ENCODE measurements at places on chromosomes 13 and 19.

DNA sequence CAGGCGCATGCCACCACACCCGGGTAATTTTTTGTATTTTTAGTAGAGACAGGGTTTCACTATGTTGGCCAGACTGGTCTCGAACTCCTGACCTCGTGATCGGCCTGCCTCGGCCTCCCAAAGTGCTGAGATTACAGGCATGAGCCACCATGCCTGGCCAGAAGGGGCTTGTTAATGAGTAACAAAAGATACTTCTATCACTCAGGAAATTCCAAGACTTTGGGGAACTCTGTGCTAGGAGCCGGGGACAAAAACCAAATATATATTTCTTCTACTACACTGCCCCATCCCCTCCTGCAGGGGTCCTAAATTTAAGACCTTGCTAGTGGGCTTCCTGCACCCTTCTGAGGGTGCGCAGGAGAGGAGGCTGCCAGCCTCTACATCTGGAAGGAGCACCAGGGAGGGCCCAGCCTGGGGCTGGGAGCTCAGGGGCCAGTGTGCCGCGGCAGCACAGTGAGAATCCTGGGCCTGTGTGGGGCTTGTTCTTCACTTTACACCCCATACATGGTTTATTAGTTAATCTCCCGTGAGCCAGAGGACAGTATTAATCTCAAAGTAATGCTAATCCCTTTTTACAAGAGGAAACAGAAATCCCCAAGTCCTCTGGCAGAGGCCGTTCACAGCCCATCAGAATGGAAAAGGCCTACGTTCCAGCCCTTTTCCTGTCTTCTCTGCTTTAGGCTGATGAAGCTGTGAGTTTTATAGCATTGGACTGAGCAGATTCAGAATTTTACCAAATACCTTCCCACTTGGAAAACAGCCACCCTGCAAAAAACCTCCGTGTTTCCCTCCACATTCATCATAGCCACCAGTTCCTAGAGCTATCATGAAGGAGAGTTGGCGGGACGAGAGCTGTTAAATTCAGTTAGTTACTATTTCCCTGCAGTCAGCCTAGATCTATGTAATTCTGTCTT is 44.4 kb upstream of the NPAS1 start:
- DNase-seq, result no peak

- no peak for DNase-seq
Measured at GRCh38 chr13:110758195-110758805, 44.8 kb downstream of the ING1 start.

- no peak for DNase-seq
Measured at GRCh38 chr19:35055715-35056179, 14.2 kb downstream of the HPN start.

GRCh38 chr13:107650081-107650701 is 565.1 kb downstream of the LIG4 start:
- DNase-seq, result no peak

DNA sequence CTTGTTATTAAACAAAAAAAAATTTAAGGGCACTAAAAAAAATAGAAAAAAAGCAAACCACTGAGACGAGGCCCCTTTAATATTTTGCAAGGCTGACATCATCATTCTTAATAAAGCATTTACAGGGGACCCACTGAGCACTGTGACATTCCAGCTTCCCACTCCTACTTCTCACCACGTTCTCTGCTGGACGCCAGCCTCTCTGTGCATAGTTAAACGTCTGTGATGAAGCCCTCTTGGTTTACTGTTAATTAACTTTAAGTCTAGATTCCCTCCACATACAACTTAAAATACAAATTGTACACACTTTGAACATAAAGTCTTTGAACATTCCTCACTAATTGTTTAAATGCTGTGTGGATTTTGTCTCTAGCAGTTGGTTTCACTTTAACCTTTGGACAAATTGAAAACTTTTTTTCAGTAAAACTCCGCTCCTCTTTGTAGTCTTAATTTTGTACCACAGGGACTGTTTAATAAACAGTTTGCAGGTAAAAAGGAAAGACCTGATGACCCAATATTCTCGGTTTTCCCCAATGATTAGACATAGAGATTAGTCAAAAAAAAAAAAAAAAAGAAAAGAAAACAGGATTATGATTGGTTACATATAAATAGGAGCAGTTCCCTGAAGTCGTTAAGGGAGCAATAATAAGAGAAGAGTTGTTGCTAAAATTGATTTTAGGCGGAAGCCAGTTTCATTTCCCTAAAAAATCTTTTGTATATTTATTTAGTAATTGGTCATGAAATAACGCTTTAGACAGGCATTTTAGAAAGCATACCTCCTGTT is 219.8 kb downstream of the MZT1 start:
- no peak for DNase-seq

DNA sequence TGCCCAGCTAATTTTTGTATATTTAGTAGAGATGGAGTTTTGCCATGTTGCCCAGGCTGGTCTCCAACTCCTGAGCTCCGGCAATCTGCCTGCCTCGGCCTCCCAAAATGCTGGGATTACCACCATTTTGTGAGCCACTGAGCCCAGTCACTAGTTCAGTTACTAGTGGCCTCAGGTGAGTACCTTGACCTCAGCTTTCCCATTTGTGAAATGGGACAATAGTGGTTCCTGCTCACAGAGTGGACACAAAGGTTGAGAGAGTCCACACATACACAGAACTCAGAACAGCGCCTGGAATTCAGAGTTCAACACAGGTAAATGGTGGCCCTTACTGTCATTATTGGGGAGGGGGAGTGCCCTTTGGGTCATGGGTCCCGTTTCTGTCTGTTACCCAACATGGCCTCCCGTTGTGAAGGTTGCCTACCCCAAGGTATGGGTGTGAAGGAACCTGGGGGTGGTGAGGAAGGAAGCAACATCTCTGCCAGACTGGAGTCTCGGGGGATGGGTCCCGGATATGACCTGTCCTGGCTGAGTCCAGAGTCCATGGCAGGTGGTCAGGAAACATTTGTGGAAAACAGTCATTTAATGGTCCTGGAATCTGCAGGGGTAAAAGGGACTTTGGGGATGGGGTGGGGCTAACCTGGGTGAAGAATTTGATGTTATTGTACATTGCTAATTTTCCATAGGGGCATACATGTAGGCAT is 11.7 kb upstream of the IRGC start:
- DNase-seq, result no peak

DNA sequence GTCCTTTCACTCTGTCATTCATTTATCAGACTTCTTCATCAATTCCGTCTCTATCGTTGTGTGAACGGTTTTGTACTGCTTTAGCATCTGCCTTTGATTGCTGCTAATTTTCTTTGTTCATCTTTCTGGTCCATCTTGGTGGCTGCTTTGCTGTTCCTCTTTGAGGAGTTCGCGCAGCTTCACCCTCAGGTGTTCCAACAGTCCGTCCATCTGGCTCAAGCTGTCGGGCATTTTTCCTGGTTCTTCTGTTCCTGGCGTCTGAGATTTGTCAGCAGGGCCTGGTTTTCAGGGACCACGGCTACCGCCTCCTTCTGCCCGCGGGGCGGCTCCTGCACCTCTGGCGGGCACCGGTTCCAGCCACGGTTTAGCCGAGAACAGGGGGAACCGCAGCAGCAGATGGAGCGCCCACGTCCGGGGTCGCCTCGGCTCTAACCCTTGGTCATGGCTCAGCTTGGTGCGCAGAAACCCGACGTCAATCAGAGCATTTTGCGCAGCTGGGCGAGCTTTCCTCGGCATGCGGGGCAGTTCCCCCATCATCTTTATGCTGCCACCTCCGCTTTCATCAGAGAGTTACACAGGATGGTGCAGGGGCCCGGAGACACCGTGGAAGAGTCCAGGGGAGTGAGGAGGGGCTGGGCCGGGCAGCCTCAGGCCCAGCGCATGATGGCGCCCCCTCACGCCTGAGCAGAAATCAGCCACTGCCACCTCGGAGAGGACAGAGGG is 89.5 kb downstream of the ZNF100 start:
- DNase-seq, result no peak

- DNase-seq, result no peak
Measured at GRCh38 chr19:2618611-2619010, 83.9 kb downstream of the GNG7 start.

DNA sequence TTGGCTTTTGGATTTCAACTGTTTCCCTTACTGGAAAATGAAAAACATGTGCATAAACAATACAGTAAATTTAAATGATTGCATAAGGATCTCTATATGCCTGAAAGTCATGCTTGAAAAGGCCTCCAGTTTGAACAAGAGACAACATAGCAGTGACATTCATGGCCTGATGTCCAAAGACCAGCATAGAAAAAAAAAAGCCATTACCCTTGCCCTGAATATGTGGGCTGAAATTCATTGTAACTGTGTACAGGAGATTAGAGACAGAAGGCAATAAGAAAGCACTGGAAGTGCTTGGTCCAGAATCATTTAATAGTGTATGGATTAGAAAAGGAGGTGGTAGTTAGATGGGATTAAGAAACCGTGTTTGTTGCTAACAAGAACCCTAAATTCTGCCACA is 15.4 kb downstream of the MIR17HG start:
- no peak for DNase-seq

- no peak for DNase-seq
Measured at GRCh38 chr19:30810726-30811125, 438.5 kb downstream of the ZNF536 start.

GRCh38 chr13:111973605-111974340 is 93.2 kb upstream of the SOX1 start:
- no peak for DNase-seq

- no peak for DNase-seq
Measured at GRCh38 chr19:33740811-33741396, 55.8 kb upstream of the KCTD15 start.

DNA sequence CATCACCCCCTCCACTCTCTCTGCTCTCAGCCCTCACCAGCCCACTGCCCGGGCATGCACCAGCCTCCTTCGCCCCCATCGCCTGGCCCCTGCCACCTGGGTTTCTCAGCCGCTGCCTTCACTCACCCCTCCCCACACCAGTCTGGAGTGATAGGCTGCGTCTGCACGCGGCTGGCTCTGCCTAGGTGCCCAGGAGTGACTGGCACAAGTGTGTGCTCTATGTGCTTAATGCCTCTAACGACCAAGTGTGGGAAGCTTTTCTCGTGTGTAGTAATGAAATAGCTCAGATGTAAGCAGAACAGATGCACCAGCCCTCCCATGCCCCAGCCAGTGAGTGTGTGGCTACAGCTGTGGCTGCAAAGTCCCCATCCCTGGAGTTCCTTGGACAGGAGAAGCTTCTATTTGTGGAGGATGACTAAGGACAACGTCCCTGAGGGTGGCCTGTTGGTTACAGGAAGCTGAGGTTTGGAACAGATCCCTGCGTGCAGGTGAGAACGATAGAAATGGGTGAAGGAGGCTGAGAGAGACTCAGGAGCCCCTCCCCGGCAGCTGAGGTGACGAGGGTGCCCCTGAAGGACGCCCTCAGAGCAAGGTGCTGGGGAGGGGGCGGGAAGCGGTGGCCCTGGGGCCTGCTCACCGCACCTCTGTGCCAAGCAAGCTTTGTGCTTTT is 35.6 kb downstream of the ATP11A start:
- DNase-seq, result peak; percentile 24

- DNase-seq, result no peak
Measured at GRCh38 chr19:412356-413355, 3.7 kb upstream of the C2CD4C start.

GRCh38 chr13:102128216-102128810 is 273.5 kb downstream of the FGF14 start:
- DNase-seq, result no peak

DNA sequence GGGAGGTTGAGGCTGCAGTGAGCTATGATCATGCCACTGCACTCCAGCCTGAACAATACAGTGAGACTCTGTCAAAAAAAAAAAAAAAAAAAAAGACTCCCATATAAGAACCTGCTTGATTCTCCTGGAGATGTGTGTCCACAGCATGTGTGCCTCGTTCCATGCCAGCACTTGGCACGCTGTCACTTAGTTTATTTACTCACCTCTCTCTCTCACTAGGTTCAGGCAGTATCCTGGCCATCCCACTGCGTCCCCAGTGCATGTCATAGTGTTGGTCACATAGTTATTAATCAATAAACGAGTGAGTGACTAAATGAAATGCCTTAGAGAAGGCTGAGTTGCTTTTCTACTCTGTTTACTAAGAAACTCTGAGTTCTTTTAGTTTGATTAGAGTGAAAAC is 79.1 kb upstream of the GPR12 start:
- DNase-seq, result no peak

DNA sequence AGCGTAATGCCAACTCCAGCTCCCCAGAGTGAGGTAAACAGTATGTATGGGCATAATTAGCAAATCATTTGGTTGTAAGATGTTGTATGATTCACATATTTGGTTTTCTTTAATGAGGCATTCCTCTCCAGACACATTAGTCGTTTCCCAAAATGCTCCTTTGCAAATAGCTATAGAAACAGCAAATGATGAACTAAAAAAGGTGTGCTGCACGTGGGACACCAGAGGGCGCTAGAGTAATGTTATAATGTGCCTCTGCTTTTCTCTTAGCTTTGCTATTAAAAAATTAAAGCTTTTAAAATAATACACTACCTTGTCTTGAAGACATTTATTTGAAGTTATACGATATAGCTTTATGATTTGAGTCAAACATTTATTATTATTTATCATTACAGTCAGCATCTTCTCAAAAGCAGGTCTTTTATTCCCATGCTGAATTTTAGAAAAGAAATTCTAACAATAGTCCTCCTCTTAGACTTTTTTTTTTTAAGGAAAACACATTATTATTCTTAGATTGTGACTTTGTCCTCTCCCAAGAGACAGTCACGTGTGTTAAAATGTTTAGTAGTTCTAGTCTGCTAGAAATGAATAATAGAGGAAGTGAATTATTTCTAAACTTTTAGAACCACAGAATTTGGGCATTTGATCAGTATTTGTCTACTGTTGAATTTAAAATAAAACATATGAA is 121.6 kb upstream of the FRY start:
- DNase-seq, result peak; percentile 37
